NCI-H187 treated with DMSO at 0.1 percent for 48 hours (cell line): ENCODE measurements at places on chromosomes 3 and 15.

DNA sequence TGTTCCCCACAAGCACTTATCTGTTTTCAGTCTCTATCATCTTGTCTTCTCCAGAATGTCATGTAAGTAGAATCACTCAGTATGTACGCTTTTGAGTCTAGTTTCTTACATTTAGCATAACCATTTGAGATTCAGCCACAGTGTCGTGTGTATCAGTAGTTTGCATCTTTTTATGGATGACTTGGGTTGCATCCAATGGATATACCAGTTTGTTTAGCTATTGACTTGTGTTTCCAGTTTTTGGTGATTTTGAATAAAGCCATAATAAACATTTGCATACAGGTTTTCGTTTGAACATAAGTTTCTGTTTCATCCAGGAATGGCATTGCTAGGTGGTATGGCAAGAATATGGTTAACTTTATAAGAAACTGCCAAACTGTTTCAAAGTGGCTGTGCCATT is 12.1 kb downstream of the GRIP2 start:
- DNase-seq: no peak

GRCh38 chr3:143538577-143538981 is 309.7 kb downstream of the SLC9A9 start:
- no peak for DNase-seq

DNA sequence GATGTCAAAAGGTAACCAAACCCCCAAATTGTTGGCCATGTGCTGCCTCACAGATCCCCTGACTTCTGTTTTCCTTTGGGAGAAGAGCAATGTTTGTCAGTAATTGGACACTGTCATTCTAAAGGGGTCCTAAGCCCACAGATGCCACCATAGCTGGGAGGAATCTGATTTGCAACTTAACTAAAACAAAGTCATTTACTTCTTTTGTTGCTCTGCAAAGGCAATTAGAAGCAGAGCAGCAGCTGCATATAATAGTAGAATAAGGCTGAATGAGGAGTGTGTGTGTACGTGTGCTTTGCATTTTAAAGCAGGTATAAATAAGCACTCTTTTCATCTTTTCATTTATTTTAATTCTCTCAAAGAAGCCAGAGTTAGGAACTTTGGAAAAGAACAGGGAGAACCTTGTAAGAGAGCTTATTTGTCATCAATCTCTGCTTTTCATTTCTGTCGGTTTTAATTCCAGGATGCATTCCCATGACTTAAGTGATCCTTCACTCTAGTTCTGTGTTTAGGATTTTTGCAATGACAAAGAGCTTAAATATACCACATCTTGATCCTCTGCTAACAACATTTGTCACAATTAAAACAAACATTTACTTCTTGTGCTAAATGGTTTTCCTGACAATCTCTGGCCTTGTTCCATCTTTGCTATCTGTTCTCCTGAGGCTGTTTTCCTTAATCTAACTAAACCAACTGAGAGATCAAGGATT is 530.2 kb upstream of the CBLB start:
- DNase-seq: no peak

DNA sequence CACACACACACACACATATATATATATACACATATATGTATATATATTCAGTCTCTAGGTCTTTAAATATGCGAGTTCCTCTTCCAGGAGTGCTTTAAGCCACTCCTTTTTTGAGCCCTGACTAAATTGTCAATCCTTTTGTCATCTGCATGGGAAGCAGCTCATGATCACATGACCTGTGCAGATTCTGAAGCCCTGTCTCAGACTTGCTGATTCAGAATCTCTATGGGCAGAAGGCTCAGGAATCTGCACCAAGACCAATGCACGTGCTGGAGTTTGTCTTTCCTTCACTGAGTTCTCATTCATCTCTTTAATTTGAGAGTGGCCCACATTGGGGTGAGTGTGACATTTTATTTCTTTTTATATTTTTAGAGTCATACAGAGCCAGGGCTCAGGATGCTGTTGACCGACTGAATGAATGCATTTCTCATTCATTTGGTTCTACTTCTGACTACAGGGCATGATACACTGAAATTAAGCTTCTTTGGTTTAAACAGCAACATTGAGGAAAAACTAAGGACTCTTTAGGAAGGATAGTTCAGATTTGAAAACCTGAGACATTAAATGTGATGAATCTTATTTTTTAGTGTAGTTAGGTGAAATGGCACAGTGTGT is 307.5 kb downstream of the EDEM1 start:
- no peak for DNase-seq

DNA sequence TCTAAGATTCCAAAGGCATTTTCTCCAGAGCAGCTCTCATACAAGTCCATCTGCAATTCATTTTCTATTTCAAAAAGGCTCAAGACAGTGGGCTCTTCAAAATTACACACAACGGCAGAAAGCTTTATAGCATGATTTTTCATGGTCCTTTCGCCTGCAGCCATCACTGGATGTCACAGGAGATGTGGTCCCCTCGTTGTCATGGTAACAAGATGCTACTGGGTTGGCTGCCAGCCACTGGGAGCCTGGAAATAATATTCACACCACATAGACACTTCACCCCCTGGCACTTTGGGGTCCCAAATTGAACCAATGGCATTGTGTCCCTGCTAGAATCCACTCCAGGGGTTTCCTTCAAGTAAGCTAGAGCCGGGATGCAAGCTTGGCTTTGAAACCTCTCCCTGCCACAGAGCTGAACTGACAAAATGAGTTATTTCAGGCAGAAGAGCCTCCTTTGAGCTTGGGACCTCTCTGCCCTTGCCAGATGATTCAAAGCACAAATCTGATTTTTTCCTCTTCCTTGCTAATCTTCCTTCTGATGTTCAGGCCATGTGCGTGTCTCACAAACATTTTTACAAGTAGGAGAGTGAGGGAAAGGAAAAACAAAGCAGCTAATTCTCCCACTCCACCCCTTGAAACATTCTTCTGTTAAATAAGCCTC is 512.6 kb upstream of the ADAMTS9 start:
- no peak for DNase-seq

DNA sequence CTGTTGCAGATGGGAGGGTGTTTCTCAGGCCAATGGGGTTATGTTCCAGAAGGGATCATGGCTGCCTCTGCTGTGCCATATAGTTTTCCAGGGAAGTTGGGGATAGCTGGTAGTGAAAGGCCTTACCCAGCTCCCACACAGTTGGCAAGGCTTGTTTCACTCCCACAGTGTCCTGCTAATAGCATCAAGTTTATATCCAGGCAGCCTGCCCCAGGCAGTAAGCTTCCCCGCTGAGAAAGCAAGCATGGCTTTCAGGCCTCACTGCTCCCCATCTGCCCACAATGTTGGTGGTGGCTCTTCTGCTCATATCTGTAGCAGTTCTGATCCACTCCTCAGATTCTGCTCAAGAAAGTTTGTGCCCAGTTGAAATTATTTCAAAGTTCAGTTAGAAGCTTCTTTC is 50.9 kb upstream of the DCBLD2 start:
- no peak for DNase-seq

- no peak for DNase-seq
These were observed 33.8 kb downstream of the ALDH1L1 start for GRCh38 chr3:126146525-126147146.

DNA sequence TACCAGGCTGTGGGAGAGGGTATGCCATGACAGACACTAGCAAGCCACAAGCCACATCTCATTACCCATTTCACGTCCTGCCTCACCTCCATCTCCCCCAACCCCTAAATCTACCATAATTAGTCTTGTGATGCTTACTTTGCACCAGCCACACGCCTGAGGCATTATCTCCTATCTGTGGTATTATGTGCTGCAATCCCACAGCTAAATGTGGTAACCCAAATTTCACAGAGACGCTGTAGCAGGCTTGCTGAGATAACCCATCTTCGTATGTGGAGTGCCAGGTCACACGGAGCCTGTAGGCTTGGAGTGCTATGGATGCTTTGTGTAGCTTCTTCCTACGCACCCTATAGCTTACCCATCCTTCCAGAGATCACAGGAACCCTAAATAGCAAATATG is 256.7 kb upstream of the KCNH8 start:
- no peak for DNase-seq

DNA sequence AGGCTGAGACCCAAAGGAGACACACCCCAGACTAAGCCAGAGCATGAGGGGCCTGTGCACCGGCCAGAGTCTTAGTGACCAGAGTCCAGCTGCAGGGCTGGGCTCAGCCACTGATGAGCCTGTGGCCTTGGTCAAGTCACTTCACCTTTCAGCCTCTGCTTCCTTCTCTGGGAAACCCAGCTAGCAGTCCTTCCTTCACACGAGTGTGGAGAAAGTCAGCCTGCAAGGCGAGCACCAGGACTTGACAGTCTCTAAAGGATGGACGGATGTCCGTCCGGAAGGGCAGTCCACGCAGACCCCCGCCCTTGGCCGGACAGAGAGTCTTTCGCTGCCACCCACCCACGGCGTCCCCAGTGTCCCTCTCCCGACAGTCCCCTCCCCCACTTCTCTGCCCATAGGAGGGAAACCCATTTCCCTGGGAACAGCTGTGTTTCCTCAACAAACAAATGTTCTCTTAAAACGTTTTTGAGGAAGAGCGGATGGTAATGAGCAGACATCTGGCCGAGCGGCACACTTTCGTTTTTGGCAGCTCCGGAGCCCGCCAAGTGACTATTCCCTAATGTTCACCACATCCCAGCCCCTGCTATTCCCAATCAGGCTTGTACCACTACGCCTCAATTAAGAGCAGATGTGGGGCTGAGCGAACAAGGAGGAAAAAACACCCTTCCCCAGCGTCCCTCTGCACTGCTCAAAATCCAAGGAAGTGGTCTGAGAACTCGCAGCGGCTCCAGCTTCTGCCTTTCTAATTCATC is 129.1 kb upstream of the SMAD3 start:
- no peak for DNase-seq

- DNase-seq: no peak
These were observed 86.6 kb downstream of the HMG20A start for GRCh38 chr15:77507143-77507897.

GRCh38 chr3:66035763-66036477 is 2.8 kb downstream of the MAGI1 start:
- DNase-seq: no peak

- DNase-seq: no peak
These were observed 62.1 kb downstream of the BHLHE40 start for GRCh38 chr3:5041315-5041714.

GRCh38 chr3:129211772-129212171 is 28.1 kb upstream of the CNBP start:
- DNase-seq: no peak

DNA sequence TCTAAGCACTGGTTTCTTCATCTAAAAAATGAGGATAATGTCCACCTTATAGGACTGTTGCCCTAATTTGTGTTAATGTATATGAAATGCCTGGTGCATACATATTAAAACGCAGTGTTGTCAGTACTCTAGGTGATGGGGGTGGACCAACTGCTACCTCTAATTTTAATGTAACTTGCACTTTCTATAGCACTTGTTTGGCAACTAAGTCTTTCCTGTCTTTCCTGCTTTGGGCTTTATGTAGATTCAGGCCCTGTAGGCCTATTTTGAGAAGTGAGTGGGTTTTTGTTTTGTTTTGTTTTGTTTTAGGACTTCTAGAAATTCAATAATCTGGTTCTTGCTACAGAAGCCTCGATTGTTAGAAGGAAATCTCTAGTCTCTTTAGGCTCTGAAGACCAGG is 21.2 kb downstream of the SLC7A14 start:
- DNase-seq: no peak

DNA sequence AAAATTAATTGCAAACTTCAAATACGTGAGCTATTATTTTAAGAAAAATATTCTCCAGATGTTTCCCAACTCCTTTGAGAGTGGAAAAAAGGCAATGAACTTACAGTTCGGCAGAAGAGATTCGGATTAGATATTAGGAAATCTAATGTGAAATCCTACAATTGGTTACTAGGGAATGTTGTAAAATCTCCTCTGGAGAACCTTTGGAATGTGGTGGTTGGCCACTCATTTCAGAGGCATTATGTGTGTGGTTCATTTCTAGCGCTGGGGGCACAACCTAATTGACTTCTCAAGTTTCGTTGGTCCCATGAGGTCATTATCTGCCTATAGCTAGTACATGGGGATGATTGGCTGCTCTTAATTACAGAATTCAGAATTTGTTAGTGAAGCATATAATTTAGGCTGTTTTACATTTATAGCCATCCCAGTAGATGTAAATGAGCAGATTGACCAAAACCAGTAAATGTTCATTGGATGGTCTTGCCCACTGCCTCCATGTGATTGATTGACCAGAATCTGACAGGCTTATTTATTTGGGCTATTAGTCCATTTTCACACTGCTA is 34.6 kb upstream of the CMSS1 start:
- no peak for DNase-seq

DNA sequence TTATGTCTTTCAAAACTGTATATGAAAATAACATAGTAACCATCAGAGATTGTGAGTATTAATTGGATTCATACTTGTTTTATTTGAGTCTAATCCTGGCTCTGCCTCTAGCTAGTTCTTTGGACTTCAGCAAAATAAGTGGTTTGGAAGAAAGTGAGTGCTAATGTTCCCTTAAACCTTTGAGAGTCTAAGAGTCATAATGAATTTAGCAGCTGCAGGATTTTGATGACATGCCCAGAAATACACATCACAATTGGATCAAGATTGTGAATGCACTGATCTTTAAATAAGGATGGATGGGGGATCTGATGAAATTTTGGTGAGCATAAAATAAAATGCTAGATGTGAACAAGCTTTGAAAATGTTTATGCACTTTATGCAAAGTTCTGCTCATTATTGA is 79.9 kb upstream of the FAM98B start:
- DNase-seq: no peak

DNA sequence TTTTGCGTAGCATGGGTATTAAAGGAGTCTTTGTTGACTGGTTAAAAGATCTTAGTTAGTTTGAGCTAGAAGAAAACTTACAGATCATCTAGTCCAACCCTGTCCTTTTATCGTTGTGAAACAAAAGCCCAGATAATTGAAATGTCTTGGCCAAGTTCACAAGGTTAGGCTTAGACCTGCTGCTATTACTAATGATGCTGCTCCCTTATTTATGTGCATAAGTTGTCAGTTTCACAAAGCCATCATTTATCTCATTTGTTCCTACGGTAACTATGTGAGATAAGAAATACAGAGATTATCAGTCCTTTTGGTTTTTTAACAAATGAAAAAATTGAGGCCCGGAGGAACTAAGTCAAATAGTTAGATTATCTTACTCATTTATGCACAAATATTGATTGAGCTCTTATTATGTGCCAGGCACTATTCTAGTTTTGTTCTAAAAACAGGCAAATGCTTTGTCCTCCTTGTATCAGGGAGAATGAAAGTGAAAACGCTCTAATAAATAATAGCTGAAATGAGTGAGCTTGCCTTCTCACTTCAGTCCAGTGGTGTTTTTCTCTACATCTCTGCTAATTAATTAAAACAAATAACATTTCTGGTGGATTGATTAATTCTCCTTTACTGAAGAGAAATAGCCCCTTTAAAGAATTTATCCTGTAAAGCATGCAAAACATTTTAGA is 49.1 kb upstream of the TPRG1 start:
- no peak for DNase-seq

GRCh38 chr15:66161575-66162118 is 91.9 kb downstream of the MEGF11 start:
- DNase-seq: no peak

GRCh38 chr3:101791778-101792177 is 12.8 kb downstream of the NXPE3 start:
- no peak for DNase-seq

- no peak for DNase-seq
These were observed 61.6 kb downstream of the SPSB4 start for GRCh38 chr3:141112686-141113297.
